Fibroblast of pulmonary artery (primary cell): ENCODE measurements at places on chromosomes 6 and 20.
A peak's percentile ranks its signal among the peaks of the same experiment; 100 is the strongest.

GRCh38 chr6:96755096-96755495 lies 82.2 kb downstream of the GPR63 start:
- DNase-seq: no peak

- DNase-seq: peak; percentile 23
These were observed 85.7 kb upstream of the CST7 start for GRCh38 chr20:24863356-24863755.

- DNase-seq: no peak
These were observed 2.6 kb downstream of the SYS1 start for GRCh38 chr20:45365444-45365970.

- DNase-seq: no peak
These were observed 67.5 kb downstream of the FARS2 start for GRCh38 chr6:5328800-5329199.

- DNase-seq: no peak
These were observed 310.7 kb downstream of the KIF16B start for GRCh38 chr20:16262594-16262993.

DNA sequence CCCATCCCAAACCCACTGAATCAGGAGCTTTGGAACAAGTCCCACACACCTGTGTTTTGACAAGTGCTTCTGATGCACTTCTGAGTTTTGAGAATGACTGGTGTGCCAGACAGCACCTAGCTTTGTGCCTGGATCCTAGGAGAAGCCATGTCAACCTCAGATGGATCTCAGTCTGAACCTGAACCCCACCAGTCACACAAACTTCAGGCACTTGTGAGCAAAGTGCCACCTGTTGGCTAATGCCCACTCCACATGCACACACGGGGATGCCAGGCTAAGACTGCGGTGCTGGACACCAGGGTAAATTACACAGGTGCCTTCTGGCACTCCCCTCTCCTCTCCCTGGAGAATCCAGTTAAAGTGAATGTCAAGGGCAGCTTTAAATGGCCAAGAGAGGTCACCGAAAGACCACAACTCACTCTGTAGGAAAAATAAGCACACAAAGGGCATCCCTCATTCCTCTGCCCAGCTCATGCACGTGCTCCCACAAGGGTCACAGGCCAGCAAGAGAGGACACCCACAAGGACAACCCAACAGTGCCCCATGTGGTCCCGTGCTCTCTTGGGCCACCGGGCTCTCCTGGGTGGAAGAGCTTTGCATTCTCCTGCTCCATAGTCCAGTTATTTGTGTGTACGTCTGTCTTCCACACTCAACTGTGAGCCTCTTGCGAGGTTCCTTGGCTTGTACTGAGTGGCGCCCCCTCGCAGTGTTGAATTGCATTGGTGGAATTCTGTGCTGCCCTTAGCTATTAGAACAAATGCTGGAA lies 45.6 kb downstream of the TAF8 start:
- DNase-seq: no peak

DNA sequence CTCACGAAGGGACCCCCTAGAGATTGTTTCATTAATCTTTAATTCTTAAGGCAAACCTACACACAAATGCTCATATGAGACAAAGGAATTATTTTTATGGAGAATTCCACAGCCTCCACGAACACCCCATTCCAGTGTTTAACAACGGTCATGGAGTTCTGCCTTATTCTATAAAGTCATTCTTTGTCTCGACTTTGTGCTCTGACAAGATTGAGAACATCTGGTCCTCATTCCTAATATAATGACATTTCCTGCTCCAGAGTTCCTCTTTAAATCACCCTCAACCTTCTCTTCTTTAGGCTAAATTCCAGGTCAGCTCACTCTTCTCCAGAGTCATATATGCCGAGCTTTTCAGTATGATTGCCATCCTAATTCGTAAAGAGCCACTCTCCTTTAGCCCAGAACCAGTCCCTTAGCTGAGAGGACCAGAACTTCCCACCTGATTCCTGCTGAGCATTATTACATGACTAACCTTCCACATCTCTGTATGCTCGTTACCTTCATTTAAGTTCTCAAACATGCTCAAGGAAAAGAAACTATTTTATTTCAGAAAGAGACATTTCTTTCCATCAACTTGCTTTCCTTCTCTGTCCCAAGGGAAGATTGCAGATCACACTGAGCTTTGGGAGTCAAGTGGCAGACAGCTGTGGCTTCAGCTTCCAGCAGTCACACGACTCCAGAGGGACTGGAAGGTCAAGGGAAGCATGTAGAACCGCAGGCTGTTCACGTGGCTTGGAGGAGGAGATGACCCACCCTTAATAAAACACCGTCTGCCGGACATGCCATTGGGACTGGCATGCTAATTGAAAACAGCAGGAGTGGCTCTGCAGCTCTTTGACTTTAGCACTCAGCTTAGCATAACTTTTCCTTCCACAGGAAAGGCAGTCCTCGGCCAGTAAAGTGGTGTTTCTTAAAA lies 467.1 kb upstream of the HSF2 start:
- peak; percentile 68 for DNase-seq

- no peak for DNase-seq
These were observed 35.6 kb downstream of the PDE7B start for GRCh38 chr6:135887069-135887468.

DNA sequence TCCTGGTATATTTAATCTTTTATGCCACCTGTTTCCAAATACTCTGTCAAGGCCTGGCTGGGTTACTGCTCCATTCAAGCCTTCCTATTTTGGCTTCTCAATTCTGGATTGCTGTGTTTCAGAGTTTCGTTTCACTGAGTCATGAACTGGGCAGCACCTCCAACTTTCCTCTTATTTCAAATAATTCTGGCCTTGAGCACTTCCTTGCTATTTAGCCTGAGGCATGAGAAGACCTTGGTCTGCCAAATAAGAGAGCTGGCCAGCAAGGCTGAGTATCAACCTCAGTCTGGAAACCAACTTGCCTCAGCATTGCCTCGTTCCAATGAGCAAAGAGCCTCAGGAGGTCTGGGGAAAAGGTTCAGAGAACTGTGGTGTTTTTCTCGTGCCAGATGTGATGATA lies 66.6 kb downstream of the TNFAIP3 start:
- peak; percentile 82 for DNase-seq

DNA sequence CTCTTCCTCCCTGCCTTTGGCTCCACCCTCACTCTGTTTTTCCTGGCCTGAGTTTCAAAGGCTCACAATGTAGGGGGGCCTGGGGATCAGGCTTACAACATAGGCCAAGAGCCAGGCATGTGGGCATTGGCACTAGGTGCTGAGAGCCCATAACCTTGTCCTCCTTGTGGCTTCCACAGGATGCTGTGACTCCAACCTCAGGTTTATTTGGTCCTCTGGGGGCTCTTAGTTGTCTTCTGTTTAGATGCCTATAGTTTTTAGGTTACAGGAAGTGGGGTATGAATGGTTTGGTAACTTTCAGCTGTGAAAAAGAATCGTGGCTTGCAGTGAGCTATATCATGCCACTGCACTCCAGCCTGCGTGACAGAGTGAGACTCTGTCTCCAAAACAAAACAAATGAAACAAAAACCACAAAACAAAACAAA lies 25.6 kb downstream of the MMP24 start:
- no peak for DNase-seq

- no peak for DNase-seq
These were observed 51.4 kb downstream of the RIN2 start for GRCh38 chr20:19809505-19809904.

DNA sequence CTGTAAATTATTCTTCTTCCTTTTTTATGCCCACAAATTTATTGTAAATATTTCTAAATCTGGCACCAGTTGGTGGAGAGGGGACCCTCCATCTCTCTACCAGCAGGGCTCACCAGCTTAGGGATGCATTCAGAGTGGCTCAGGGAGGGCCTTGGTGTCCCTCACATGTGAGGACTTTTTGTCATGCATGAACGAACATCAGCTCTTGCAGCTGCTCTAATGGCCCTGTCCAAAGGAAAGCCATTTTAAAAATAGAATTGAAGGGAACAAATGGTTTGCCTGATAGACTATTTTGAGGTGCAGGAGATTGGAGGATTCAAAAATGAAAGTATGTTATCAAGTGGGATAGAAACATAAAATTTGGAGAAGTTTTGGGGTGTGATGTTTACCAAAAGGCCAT lies 37.5 kb upstream of the KLHL31 start:
- no peak for DNase-seq

GRCh38 chr6:80438772-80439171 lies 332.3 kb downstream of the BCKDHB start:
- DNase-seq: peak; percentile 82

GRCh38 chr6:34673064-34673463 lies 23.5 kb downstream of the ILRUN start:
- DNase-seq: no peak

GRCh38 chr6:87378947-87379346 lies 28.8 kb upstream of the CFAP206 start:
- no peak for DNase-seq

DNA sequence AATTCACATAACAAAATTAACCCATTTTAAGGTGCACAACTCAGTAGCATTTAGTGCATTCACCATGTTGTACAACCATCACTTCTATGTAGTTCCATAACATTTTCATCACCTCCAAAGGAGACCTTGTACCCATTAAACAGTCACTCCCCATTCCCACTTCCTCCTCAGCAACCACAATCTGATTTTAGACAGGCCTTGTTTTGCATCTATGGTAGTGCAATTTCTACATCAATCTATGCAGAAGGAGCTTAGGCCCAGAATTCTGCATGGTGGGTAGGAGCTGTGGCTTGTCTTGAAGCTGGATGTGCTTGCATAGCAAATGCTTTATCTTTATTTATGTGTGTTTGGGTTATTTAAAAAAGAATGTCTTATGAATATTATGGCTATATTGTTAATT lies 13.5 kb upstream of the HLA-DQA1 start:
- DNase-seq: no peak

DNA sequence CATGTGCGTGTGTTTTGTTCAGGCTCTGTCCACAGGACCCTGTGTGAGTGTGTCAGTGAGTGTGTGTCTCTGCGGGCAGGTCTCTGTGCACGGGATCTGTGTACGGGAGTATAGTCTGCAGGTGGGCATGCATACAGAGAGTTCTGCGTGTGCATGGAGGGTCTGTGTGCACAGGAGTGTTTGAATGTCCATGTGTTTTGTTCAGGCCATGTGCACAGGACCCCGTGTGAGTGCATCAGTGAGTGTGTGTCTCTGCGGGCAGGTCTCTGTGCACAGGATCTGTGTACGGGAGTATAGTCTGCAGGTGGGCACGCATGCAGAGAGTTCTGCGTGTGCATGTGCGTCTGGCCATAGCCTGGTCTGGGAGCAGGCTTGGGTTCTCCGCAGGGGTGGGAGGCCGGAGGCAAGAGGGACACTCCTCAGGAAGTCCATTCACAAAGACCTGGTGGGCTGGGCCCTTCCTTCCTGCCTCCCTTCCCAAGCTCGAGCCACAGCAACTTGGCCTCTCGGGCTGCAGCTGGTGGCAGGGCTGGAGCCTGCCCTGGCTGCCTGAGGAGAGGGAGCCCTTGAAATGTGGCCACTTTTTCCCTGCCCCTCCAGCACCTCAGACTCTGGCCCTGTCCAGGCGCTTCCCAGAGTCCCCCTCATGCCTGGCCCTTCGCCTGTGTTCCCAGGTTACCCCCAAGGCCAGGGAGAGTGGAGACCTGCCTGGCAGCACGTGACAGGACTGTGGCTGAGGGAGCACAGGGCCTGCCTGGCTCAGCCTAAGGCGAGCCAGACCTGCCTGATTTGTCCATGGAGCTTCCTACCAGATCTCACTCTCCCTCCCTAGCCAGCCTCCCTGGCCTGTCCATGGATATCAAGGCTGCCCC lies 6.8 kb downstream of the HSPA12B start:
- DNase-seq: peak; percentile 27

DNA sequence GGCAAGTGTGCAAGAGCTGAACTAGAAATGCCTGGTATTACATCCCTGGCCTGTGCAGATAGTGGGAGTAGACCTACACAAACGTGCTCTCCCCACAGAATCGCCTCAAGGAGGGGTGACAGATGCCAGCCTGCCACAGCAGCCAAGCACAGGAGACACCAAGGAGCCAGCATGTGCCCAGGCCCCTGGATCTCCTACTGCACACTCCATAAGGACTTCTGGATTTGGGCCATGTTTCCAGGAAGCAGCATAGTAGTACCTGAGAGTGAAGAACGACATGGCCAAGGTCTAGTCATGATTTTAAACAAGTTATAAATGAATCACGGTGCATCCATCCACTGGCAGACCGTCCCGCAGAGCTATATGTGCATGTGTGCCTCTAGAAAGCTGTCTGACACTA lies 232.2 kb downstream of the SYNDIG1 start:
- no peak for DNase-seq

DNA sequence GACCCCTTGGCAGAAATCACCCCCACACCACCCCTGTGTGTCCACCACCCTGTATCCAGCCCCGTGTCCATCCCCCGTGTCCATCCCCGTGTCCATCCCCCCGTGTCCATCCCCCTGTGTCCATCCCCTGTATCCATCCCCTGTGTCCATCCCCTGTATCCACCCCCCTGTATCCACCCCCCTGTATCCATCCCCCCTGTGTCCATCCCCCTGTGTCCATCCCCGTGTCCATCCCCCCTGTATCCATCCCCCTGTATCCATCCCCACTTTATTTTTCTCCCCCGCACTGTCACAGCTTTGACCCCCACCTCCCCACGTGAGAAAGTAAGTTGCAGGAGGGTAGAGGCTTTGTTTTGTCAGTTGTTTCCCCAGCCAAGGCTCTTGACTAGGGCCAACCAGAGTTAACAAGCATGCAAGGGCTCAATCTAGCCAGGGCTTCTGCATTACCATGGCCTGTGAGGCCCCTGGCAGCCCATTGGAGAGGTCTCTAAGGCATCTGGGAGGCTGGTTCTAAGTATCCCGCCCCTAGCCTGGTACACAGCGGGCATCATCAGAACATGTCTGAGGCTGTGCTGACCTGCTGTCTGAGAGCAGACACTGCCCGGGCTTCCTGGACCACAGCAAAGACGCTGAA lies 18.1 kb upstream of the SIRPA start:
- peak; percentile 46 for DNase-seq

DNA sequence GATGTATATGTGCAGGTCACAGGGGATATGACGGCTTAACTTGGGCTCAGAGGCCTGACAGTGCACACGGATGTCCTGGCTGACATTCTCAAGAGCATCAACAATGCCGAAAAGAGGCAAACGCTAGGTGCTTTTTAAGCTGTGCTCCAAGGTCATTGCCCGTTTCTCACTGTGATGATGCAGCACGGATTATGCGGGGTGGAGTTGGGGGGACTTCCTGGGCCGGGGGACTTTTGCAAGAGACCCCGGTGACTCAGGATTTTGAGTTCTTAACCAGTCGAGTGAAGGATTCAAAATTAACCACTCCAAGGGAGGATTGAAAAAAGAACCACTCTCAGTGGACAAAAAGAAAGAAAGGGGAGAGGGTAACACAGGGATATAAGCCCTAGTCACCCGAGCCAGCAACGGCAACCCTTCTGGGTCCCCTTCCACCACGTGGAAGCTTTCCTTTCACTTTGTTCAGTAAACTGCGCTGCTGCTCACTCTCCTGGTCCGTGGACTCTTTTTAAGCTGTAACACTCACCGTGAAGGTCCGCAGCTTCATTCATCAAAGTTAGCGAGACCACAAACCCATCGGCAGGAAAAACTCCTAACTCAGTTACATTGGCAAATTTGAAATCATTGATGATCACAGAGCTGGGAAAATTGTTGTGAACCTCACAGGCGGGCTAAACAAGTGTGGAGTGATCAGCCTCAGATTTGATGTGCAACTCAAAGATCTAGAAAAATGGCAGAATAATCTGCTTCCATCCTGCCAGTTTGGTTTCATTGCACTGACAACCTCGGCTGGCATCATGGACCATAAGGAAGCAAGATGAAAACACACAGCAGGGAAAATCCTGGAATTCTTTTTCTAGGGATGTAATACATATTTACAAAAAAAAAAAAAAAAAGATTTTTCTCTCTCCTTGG lies 199.3 kb downstream of the ARID1B start:
- no peak for DNase-seq
